ENCODE measurements at places on chromosomes 3 and 15.

DNA sequence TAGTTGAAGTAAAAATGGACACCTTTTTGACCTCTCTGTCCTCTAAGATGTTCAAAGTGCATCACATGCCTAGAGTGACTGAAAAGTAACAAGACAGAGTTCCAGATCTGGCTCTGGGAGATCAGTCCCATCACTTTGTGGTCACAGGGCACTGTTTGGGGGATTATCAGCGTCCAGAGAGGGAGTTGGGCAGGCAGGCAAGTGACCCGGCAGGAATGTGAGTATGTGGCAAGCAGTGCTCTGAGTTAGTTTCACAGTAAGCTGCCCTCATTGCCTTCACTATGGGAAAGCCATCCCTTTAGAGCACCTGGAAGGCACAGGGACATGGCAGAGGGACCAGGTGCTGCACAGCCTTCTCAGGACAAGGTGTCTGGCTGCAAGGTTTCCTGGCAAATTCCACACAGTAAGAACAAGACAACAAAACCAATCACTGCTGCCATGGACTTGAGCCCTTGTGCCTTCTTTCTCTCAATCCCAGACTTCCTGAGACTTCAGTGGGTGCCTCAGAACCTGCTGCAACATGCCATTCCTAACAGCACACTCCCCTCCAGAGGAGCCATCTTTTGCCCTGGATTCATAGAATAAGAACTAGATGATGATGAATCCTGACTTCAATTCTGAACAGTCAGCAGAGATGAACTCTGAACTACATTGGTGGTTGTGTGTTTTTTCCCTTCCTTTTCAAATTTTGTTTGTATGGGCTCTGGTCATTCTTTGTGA, 55.2 kb downstream of the TIPARP start:
- DNase-seq = no peak

DNA sequence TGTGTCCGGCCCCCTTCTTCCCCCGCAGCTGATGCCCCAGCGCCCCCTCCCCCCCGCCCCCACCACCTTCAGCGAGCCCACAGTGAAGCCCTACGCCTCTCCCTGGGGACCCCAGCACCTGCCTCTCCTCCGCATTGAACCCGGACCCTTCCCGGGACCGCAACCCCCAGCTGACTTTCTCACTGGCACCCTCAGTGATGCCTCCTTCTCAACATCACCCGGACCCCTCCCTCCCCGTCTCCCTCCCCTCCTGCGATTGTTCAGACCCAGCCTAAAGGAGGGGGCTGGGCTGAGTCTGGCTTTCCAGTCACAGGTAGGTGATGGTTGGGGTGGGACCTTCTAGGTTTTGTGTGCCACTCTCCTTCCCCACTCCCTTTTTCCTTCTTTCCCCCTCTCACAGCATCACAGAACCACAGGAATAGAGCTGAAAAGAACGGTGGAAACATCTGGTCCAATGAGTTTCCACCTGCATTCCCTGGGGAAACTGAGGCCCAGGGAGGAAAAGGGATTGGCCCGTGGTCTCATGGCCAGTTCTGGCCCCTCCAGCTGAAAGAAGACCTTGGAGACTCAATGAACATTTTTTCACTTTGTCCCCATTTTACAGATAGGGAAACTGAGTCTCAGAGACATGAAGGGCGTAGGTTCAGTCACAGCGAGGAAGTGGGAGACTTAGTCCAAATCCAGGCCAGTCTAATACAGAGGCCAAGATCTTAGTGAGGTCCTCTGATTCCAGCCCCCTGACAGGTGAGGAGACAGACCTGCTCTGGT, 828 bp downstream of the CAND2 start:
- no peak for DNase-seq

DNA sequence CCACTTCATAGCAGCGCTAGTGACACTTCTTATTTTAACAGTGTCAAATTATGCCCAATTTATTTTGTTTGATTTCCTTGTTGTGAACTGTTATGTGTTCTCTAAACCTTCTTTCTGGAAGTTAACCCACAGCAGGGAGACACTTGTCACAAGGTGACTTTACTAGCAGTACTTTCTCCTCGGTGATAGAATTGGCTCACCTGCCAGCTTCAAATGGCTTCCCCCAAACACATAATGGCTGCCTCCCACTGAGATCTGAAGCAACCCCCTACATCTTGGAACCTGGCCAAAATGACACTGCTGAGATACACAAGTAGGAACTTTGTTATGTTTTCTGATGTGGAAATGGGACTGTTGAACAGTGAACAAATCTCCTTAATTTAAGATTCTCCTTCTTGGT, 238.8 kb upstream of the DPH6 start:
- DNase-seq = no peak

- no peak for DNase-seq
These were observed 83.3 kb downstream of the GLDN start for GRCh38 chr15:51424780-51425179.
